ENCODE measurements at places on chromosomes 7 and 10.

- no peak for DNase-seq
Measured at GRCh38 chr7:158955932-158956804, 99.8 kb downstream of the DYNC2I1 start.

- no peak for DNase-seq
Measured at GRCh38 chr7:20892776-20893175, 106.1 kb upstream of the SP8 start.

DNA sequence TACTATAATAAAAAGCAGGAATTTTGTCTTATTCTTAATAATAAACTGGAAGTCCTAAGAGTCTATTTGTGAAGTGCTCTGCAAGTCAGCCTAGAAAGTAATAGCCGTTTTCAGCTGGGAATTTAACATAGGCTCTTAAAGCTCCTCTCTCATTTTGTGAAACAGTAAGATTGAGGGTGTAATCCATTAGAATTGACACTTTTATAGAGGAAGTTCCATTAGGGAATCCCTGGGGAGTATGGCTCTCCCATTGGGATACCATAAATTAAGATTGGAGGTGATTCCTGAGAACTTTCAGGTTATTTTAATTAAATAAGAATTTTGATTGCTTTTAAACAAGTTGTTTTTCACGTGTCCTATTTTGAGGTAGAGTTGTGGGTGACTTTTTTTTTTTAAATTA lies 68.0 kb downstream of the EXOC4 start:
- no peak for DNase-seq

DNA sequence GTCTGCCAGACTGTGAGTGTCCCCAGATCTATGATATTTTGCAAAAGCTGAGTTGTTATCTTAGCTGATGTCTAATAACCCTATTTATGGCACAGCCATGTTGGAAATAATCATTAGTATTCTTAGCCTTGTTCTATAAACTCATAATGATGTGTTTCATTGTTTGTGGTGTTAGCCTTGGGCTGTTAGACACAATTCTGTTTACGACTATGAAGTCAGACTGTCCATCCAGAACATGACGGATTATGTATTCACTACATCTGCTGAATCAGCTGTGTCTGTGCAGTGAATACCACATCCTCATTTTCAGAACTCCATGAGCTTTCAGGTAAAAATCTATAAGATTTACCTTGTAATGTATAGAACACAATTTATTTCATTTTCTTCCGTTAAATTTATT lies 577.1 kb downstream of the NRG3 start:
- DNase-seq, result no peak

GRCh38 chr7:116426428-116427156 lies 72.9 kb upstream of the CAV2 start:
- no peak for DNase-seq

DNA sequence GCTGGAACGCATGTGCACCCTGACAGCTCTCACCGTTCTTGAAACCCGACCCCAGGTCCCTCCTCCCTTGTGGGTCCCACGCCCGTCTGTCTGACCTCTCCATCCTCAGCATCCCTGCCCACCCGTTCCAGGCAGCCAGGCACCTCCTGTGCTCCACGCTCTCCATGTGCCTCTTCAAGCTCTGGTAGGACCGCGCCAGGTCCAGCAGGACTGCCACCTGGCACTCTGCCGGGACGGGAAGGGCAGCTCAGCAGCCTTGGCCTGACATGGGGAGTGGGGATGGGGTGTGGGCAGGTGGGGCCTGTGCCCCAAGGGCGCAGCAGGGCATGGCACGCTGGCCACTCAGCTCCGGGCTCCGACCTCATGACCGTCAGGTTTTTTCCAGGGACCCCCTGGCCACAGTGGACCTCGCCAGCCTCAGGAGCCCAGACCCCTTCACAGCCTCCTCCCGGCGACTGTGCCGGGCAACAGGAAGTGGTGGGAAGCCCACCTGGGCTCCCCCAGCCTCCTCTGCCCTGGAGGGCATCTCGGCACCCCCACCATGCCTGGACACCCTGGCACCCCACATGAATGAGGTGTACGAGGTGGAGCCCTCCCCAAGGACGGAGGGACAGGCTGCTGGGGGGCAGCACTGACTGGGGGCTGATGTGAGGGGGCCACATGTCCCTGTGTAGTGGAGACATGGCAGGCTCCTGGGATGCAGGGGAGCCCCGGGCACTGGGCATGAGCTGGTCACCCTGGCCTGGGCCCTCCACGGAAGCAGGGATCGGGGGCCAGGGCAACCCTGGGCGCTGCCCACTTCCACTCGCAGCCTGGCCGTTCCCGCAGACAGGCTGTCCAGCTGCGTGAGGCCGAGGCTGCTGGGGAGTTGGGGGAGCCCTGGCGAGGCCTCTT lies 25.1 kb upstream of the NKX6-2 start:
- no peak for DNase-seq

- no peak for DNase-seq
Measured at GRCh38 chr10:127999297-128000129, 92.6 kb downstream of the PTPRE start.

- DNase-seq, result no peak
Measured at GRCh38 chr7:130912082-130912861, 178.3 kb upstream of the KLF14 start.

GRCh38 chr7:101126651-101127459 lies at the start of gene SERPINE1:
SERPINE1 (plus strand) TSS chr7:101127104; CDS start chr7:101128394, 1,290 bp downstream.
- peak; percentile 90 for DNase-seq

DNA sequence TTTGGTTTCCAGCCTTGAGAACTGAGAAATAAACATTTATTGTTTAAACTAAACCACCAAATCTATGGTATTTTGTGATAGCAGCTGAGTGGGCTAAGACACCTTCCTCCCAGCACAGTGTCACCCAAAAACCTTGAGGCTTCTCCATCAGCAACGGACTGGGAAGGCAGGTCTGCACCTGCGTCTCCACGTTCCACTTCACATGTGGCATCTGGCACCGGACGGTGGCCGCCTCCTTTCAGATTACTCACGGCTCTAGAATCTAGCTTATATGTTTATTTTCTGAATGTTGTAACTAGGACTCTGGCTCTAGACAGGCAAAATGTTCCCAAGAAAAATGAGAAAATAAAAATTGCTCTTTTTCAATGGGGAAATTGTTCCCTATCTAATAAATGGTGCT lies 201.0 kb downstream of the ADARB2 start:
- DNase-seq, result no peak

DNA sequence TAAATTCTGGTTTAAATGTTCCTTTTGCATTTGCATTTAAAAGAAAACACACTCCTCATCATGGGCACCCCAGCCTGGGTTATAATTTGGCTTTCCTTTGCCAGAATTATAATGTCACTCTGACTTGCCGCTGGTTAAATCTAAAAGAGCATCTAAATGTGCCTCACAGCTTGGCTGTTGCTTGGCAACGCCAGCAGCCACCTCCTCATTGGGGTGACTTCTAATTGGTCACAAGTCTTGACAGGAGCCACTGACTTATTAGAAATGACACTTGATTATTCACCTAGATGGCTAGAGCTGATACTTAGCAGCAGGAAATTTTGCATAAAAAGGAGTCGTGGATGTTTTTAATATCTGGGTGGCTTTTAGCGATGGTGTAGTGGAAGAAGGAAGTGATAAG lies 114.3 kb downstream of the TBXAS1 start:
- DNase-seq, result no peak

DNA sequence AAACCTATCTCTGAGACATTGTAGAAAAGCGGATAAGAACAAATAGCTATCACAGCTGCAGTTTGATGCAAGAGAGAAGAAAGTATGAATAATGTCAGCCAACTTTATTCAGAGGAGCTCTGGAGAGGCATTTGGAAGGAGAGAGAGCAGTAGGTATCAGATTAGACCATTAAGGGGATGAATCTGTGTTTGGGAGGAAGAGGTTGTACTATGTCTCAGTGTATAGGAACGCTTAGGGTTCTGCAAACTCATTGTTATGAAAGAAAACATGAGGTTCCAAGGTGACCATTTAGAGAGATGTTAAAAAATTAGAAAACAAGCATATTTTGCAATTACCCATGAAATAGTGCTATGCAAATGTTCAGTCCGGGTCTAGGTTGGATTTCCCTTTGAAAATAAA lies 207.5 kb upstream of the GNAI1 start:
- DNase-seq, result no peak

DNA sequence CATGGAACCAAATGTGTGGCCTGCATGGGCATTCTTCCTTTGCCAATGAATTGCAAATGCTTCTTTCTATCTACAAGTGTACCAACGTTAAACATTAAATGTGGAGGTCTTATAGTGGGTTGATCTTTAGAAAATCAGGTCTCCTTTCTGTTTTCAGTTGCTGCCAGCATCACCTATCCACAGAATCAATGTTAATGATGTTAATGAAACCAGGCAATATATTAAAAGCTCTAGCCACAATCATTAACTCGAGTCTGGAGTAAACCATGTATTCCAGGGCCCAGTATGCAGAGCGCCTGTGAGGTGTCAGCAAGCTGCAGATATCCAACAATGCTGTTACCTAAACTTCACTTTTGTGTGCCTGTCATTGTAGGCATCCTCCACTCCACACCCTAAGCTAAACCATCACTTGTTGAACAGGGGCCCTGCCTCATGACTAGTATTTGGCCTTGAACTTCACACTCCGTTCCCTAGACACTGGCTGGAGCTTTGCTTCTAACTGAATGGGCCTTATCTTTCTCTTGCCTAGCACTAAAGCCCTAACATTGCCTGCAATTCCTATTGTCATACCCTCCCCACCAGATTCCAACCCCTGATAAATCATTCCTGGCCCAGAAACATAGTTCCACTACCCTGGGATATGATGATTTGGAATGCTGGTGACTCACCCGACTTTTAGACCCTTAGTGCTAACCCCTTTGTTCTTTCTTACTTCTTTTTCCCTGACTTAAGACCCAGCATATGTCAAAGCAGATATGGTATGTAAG lies 24.3 kb upstream of the ITGB8 start:
- DNase-seq, result no peak
